ENCODE measurements at places on chromosomes 12 and 14.

DNA sequence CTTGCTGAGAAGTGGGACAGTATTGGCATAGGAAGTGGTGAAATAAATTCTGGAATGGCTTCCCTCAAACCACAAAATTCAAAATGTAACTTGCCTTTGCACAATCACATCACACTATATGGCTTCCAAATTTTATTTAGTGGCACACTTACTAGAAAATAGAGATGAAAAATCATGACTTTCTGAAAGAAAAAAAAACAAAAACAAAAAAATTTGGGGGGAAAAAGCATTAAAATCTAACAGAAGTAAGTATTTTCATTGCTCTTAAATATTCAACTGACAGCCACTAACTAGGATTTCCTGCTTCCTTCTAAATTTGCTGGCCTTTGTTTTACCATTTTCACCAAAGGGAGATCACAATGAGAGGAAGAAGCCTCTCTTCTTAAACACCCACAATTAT, 23.0 kb downstream of the ATF7 start:
- no peak for DNase-seq

- DNase-seq, result no peak
Measured at GRCh38 chr12:111732786-111733185, 33.9 kb upstream of the ALDH2 start.

DNA sequence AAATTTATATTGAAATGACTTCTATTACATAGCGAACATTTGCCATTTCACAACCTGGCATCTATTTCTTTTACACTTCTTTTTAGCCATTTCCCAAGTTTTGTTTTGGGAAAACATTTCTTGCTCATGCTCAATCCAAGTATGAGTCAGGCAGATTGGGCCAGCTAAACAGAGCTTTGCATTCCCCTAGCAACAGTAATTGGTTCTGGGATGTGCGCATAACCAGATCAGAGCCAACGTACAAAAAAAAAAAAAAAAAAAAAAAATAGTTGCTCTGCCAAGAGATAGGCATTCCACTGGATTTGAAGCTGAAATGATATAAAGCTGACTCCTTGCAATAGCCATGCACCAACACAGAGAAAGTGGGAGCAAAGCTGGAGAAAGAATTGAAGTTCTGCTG, 37.5 kb downstream of the PLCZ1 start:
- peak; percentile 84 for DNase-seq

- no peak for DNase-seq
Measured at GRCh38 chr14:89753828-89754412, 200.6 kb downstream of the EFCAB11 start.

DNA sequence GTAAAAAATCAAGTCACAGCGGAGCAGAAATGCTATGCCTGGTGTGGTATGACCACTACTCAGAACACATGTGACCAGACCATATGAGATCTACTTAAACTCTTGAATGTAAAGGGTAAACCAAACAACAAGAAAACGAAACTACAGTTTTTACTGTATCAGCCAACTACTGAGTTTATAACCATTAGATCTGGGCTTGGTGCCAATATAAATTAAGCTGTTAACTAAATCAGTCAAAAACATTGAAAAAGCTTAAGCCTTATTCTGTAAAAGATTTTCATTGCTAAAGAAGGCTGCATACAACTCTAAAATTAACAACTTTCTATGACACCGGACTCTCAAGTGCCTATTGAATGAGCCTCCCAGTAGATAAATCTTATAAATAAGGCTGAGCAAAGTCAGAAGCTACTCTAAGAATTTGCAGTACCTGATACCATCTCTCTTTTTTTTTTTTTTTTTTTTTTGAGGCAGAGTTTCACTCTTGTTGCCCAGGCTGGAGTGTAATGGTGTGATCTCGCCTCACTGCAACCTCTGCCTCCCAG, 35.4 kb downstream of the SPTLC2 start:
- peak; percentile 29 for DNase-seq

GRCh38 chr12:109157986-109158385, 41.6 kb downstream of the ACACB start:
- peak; percentile 11 for DNase-seq

DNA sequence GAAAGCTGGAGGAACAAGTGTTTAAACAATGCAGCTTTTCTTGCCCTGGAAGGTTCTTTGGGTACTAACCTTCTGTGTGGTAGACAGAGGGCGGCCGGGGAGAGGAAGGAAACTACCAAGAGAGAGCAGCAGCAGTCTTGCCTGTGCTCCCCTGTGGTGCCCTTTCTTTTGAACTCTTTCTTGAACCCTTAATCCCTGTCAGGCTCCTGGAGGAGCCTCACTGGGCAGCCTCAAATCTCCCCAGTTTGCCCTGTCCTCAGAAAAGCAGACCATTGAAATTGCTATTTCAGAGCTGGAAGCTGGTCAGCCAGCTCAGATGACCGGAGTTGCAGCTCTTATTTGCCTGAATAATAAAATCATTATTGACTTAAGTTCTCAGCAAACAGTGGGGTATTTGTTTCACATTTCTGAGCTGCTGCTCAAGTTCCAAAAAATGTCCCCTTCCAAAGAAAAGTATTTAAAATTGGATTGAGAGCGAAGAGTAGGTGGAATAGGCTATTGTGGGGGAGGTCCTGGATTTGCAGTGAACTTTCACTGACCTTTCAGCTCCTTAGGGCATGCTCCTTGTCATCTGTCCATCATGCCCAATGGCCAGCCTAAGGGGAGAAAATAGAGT, 42.1 kb upstream of the RNASE3 start:
- DNase-seq, result no peak

- DNase-seq, result no peak
Measured at GRCh38 chr14:91420686-91421085, 3.1 kb upstream of the CCDC88C start.

- no peak for DNase-seq
Measured at GRCh38 chr12:54005531-54005852, 3.3 kb upstream of the HOXC8 start.

- peak; percentile 60 for DNase-seq
Measured at GRCh38 chr14:30005114-30005808, 77.6 kb upstream of the PRKD1 start.

DNA sequence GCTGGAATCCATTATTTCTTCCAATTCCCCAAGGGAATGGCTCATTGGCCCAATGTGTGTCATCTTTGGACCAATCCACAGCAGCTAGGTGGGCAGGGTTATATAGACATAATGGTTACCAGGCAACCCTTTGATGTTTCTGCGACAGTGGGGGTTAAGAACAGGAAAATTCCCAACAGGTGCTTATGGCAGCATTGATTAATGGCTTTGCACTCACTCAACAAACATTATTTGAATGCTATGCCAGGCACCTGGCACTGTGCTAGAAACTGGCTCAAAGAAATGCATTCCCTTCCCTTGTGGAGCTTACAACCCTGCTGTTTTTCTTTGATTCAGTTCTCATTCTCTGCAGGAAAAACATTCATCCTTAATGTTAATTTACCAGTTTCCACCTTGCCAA, 1221.0 kb downstream of the AACS start:
- no peak for DNase-seq

- peak; percentile 71 for DNase-seq
Measured at GRCh38 chr14:23538785-23539184, 12.8 kb downstream of the ZFHX2 start.

GRCh38 chr12:119649202-119649808, 18.6 kb upstream of the PRKAB1 start:
- peak; percentile 25 for DNase-seq

- DNase-seq, result peak; percentile 10
Measured at GRCh38 chr14:75751296-75751695, 90.2 kb downstream of the TTLL5 start.

- peak; percentile 70 for DNase-seq
Measured at GRCh38 chr14:105532735-105533141, 6.4 kb downstream of the TMEM121 start.

DNA sequence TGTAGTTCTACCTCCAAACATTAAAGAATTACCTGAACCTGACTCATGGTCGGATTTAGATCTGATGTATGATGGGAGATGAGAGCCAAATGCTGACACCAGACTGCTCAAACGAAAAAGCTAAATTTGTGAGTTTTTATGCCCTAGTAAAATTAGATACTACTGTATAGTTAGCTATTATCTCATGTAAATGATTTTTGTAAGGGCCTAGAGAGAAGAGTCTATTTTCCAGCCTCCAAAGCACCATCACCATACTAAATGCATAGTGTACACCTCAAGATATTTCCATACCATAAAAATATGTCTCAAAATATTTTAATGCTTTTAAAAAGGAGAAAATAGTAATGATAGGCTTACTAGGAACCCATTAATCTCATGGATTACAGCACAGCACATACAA, 18.3 kb downstream of the ANKS1B start:
- no peak for DNase-seq

DNA sequence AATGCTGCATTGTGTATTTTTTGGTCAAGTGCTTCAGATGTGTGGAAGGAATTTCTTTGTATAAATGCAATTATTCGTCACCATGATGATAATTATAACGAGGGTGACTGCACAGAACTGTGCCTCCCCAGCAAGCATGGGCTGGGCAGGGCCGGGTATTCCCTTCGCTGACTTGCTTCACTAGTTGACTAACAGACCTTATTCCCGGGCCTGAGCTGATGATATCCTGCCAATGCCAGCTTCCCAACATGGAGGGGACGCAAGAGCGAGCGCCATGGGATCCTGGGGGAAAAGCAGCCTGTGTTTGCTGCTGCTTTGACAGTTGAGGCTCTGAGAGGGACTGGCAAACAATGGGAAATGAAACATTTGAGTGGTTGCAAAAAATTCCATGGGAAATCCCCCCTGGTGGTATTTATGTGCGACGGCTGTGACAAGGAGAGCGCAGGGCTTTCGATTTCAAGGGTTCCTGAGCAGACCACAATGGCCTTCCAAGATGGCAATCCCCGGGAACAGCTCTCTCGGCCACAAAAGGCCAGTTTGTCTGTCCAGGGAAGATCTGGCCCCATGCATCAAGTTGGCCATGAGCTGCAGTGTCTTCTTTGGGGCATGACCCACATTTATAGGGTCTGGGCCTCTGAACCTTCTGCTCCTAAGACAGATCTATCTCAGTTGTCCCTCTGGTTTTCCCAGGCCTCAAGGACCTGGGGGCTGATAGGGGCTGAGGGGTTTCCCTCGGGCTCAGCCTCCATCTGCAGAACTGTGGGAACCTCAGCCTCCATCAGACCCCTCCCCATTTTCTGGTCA, 21.9 kb upstream of the MAP1LC3B2 start:
- DNase-seq, result no peak

DNA sequence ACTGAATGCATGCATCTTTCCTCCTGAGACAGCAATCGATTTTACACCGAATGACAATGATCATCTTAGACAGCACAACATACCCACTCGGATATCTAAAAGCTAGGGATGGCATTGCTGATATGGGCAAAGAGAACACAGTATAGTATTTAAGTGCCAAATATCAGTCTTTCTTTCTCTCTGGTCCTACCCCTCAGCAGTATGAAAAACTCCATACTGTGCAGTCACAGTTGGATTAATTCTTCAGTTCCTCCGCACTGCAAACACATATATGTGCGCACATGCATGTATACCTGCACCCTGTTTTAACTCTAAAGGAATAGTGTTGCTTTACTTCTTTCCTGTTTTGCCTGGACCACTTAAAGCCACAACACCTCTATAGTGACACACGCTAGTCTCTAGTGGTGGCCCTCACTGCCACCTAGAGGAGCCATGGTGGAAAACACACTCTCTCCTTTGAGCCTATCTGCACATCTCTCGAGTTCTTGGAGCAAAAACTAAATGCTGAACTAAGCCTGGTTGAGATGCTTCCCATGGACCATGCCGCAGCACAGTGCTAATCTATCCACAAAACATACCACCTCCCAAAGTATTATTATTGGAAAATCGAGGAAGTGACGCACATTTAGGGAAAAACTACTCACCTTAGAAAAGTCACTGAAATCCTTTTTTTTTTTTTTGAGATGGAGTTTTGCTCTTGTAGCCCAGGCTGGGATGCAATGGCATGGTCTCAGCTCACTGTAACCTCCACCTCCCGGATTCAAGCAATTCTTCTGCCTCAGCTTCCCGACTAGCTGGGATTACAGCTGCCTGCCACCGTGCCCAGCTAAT, 11.9 kb downstream of the TMEM52B start:
- DNase-seq, result peak; percentile 79

DNA sequence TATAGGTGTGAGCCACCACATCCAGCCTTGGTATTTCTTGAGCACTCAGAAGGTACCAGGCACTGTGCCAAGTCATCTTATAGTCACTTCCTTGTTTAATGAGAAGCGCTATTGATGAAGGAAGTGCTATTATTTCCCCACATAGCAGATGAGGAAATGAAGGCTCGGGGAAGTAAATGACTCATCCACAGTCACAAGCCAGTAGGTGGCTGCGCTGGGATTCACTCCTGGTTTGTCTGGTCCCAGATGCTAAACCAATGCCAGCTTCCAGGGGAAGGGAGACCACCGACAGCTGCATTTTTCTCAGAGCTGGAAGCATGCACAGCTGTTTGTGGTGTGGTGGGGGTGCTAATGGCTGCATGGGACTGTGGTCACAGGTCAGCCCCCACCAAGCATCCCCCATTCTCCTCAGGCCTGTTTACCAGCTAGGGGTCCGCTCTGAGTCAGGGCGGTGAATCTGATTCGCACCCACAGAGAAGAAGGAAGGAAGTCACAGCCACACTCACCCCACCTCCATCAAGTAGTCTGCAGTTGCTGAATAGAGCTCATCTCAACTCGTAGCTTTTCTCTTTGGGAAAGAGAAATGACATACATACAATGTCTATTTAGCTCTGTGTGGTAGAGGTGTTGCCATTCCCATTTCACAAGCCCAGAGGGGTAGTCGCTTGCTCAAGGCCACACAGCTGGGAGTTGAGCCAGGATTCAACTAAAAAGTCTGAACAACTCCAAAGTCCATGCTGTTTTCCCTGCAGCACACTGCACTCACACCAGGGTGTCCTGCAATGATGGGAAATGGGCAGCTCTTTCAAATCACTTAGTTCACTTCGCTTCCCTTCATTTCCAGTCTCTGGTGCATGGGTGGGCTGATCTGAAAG, 6.3 kb upstream of the LTBP2 start:
- DNase-seq, result no peak

- no peak for DNase-seq
Measured at GRCh38 chr14:58628406-58628805, 9.4 kb upstream of the DACT1 start.

DNA sequence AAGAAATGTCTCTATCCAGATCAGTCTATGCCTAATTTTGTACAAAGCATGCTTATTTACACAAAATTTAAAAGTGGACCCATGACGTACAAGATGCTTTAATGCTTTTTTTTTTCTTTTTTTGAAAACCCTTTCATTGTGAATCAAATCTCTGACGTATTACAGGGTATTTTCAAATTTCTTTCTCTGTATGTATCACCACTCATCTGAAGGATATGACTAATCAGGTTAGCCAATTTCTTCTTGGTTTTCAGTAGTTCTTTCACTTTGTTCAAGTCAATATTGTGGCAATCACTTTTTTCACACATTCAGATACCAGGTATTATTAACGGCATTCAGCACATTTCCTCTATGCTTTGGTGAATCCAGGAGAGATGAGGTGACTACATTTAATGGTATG, 685.3 kb downstream of the TRHDE start:
- DNase-seq, result no peak

GRCh38 chr12:57602544-57602943, 2.1 kb upstream of the DTX3 start:
- no peak for DNase-seq

- no peak for DNase-seq
Measured at GRCh38 chr12:59179231-59179630, 258.9 kb upstream of the LRIG3 start.

GRCh38 chr12:123907726-123908476, 64.7 kb downstream of the CCDC92 start:
- DNase-seq, result no peak

Data from AG08395 (cell line).